Esophagus muscularis mucosa (tissue), 4 donors: ENCODE measurements at places on chromosomes 4 and X. TPM values are rescaled to one million over a fixed set of nuclear protein-coding genes. Genes with fewer than 3 reads are reported as not detected.

CCNA2 gene
- 0.26 TPM for total RNA-seq

NBDY gene
- total RNA-seq = 19.1 TPM

RAI2 gene
- total RNA-seq = 24.4 TPM

RHOXF2 gene
- total RNA-seq = not detected

ZRSR2 gene
- 8.7 TPM for total RNA-seq

SPANXA2 gene
- total RNA-seq = not detected

SSX1 gene
- not detected for total RNA-seq

IL9R gene
- 0.42 TPM for total RNA-seq

NXF2 gene
- total RNA-seq = not detected

GRCh38 chr4:181502611-181503010, 740.6 kb upstream of the TENM3 start:
- DNase-seq = no peak

- DNase-seq = no peak
Measured at GRCh38 chrX:111648802-111649201, 32.2 kb upstream of the ALG13 start.

DNA sequence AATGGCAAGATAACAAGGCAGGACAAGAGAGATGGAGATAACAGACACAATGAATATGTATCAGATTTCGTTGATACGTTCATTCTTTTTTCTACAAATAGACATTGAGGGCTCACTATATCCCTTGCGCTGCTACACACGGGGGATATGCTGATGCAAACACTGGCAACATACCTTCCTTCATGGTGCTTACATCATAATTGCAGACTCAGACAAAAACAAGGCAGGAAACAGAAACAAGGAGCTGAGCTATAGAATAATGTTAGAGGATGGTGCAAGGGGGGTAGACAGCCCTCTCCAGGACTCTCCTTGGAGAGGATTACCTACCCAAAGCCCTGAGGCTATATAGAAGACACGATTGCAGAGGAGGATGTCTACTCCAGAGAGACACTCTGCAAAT, 1069.5 kb downstream of the DMD start:
- DNase-seq = no peak

DNA sequence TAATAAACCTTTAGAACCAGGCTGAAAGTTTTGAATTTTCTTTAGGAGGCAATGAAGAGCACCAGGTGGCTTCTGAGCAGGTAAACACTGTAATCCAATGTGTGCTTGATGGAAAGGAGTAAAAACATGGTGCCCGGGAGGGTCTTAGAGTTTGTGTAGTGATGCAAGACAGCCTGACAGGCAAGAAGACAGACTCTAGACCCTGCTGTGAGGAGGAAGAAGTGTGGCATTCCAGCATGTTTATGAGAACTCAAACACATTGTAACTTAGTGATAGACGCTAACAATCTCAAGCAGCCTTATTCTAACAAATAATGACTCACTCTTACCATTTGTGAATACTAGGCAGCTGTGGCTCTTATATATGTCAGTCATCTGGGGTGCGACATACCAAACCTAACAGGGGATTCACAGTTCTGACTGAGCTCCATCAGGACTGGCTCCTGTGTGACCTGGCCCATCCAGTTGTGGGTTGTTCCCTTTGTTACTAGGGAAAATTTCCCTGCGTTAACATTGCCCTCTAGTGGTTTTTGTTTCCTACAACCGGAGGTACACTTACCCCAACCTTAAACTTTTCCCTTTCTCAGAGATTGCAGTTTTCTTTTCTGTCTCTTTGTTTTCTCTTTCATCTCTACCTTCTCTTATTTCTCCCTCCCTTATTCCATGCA, 53.8 kb downstream of the VSIG4 start:
- no peak for DNase-seq

GRCh38 chr4:19883841-19884240, 367.9 kb upstream of the SLIT2 start:
- no peak for DNase-seq

GRCh38 chr4:48184882-48185281, 50.8 kb upstream of the TXK start:
- DNase-seq = no peak

DNA sequence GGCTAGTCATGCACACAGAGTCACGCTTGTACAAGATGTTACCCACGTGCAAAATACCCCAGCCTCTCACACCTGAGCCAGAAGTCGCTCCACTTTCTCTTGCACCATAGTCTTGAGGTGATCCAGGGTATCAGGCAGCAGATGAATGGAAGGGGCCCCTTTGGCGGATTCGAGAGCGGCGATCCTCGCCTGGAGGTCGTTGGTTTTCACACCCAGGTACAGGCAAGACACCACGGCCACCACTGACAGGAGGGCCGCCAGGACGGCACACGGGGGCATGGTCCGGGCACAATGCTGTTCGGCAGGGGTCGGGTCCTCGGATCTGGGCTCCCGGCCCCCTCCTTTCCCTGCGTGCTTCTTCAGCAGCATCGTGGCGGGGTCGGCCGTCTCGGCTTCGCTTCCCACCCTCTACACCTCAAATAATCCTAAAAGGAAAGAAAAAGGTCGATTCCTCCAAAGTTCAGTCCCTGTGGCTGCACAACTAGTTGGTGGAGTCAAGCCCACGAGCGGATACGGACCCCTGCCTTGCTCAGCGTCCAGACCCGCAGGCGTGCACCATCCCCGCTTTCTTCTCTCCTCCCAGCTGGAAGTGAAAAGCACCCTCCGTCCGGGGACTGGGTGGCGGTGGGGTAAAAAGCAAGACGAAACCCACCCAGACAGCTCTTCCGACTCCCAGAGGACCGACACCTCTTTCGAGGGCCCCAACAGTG, 652 bp downstream of the COL25A1 start:
- no peak for DNase-seq

GRCh38 chrX:55135171-55135570, 46.4 kb downstream of the PAGE2 start:
- no peak for DNase-seq

DNA sequence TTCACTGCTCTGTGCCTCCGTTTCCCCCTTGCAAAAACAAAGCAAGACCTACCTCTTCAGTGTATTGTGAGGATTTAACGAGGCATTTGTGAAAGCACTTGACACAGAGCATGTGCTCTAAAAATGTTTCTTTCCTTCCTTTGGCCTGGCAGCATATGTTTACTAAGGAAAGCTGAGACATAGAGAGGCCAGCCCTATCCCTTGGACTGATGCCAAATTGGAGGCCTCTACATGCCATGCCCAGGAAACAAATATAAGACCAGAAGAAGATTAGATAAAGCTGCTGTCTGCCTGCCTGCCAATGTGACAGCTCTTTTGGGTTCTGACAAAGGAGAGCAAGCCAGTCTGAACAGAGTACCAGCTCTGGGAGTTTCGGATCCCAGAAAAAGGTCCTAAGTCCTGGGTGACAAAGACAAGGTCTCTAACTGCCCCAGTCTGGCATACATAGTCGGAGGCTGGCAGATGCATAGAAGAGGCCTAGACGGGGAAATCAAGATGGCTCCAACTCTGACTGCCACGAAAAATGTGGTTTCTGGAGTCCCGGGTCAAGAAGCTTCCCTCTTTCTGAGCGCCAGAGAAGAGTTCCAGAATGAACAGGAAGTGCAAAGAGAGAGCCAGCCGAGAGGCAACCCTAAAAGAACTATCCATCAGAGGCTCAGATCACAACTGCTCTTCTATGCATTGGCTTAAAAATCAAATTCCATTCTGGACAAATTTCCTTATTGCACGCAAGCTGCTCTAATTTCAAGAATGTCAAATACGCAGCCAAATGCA, 25.8 kb downstream of the OTUD6A start:
- DNase-seq = no peak

DNA sequence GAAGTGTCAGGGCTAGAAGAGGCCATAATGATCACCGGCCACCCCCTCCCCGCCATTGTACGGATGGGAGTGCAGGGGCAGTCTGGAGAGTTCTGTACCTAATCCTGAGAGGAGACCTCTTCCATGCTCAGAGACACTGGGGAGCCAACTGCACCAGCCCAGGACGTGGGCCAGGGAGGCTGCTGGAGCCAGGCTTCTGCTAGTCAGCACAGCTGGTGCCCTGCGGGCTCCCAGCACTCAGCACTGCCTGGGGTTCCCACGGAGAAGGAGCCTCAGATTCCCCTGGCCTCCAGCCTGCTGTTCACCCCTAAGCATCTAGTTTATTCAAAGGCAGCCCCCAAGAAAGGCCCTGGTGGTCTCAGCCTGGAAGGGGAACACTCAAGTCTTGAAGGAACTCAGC, 28.8 kb downstream of the ABLIM2 start:
- DNase-seq = no peak

DNA sequence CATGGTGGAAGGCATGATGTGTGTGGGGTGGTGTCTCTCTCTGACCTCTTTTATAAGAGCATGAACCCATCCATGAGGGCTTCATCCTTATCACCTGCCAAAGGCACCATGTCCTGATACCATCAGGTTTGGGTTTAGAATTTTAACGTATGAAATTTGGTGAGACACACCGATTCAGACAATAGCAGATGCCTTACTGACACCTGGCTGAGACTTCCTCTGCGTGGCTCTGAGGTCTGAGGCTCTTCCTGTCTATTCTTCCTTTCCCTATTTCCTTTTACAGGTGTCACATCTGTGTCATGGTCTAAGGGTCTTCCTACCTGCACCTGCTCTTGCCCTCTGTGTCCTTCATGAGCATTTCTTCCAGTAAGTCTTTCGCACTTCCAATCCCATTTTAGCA, 320.7 kb upstream of the CLNK start:
- DNase-seq = peak; percentile 50

DNA sequence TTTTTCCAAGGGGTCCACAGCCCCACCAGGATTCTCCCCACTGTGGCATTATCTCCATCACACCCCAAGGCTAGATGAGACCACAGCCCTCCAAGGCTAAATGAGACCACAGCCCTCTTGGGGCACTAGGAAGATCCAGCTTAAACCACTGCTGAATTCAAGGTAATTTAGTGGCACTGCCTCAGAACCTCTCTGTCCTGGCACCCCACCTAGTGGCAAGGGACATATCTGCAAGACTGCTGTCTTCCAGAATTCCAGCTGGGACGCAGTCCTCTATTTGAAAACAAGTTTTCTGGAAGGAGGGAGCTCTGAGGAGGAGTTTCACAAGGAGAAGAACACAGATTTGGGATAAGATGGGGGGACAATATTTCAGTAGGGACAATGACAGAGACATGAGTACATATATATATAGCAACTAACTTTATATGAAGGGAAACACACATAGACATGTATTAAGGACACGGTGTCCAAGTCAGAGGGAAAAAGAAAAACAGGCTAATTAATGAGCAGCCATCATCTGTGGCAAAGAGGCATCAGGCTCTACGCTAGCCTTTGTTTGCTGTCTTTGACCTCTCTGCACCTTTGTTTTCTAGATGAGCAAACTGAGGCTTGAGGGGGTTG, 9.3 kb downstream of the CETN2 start:
- no peak for DNase-seq

DNA sequence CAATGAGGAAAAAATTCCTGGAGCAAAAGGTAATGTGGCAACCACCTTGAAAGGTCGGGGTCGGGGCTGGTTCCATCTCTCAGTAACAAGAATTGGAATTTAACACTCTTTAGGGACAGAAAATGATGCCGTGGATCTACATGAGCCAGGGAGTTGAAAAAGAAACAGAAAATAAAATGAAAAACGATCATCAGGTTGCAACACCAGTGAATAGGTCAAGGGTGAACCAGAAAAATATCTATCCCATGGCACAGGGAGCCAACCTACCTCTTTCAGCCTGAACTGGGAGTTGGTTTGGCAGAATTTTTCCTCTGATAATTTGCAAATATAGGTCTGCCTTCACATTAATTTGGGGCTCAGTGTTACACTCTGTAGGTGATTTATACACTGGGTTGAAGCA, 93.7 kb downstream of the C4orf33 start:
- no peak for DNase-seq

GRCh38 chr4:173111031-173111430, 57.6 kb upstream of the GALNT7 start:
- DNase-seq = no peak

GRCh38 chr4:52248820-52249219, 197.7 kb downstream of the SPATA18 start:
- no peak for DNase-seq

- no peak for DNase-seq
Measured at GRCh38 chr4:108940149-108940548, 177.3 kb upstream of the ETNPPL start.

DNA sequence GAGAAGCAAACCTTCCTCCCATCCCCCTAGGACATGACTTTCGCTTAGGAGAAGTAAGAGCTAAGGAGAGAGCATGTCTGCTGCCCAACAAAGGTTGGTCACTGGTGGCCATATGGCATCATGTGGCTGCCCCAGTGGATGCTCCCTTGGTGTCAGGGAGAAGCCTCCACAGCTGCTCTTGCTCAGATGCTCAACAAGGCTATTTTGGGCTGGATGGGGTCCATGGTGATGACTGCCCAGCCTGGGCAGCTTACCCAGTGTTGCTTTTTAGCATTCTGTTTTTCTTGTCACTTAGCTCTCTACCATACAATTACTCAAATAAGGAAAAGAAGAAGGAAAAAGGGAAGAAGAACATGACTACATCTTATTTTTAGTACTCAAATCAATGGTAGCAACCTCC, 48.9 kb upstream of the PPARGC1A start:
- DNase-seq = no peak

DNA sequence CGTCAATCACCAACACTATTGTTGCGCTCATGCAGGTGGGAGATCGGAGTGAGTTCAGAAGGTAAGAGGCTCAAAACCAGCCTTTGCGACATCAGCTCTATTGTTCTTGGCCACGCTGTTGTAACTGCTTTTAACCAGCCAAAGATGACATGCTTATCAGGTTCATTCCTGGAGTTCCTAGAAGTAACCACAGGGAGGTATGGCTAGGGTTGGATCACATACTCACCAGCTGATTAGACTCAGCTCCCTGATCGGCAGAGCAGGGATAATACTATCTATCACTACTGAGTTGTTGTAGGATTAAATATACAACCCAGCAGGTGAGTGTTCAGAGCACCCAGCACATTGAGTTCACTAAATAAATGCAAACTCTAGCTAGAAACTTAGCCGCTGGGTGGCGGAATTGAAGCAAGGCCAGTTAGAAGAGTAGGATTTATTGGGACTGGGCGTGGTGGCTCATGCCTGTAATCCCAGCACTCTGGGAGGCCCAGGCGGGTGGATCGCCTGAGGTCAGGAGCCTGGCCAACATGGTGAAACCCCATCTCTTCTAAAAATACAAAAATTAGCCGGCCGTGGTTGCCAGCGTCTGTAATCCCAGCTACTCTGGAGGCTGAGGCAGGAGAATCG, 12.4 kb downstream of the SLC34A2 start:
- no peak for DNase-seq
